ENCODE measurements at places on chromosomes 2 and 18.

DNA sequence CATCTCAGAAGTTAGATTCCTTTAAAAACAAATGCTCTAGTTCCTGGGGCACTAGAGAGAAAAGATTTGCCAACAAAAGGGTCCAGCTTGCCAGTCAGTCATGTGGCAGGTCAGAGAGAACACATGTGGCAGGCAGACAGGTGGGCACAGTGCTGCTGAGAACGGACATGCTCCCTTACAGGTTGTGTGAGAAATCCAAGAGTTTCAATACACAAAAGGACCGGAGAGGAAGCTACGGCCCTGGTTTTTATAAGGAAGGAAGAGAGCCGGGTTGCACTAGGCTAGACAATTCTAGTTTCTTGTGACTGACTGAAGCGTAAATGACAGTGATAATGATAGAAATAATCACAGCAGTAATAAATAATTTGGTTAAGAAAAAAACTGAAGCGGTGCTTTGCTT, 18.3 kb downstream of the CDC42EP3 start:
- no peak for DNase-seq

GRCh38 chr2:60347781-60348180, 205.7 kb downstream of the BCL11A start:
- DNase-seq, result no peak

- DNase-seq, result no peak
Measured at GRCh38 chr2:98012561-98012991, 16.8 kb upstream of the TMEM131 start.

DNA sequence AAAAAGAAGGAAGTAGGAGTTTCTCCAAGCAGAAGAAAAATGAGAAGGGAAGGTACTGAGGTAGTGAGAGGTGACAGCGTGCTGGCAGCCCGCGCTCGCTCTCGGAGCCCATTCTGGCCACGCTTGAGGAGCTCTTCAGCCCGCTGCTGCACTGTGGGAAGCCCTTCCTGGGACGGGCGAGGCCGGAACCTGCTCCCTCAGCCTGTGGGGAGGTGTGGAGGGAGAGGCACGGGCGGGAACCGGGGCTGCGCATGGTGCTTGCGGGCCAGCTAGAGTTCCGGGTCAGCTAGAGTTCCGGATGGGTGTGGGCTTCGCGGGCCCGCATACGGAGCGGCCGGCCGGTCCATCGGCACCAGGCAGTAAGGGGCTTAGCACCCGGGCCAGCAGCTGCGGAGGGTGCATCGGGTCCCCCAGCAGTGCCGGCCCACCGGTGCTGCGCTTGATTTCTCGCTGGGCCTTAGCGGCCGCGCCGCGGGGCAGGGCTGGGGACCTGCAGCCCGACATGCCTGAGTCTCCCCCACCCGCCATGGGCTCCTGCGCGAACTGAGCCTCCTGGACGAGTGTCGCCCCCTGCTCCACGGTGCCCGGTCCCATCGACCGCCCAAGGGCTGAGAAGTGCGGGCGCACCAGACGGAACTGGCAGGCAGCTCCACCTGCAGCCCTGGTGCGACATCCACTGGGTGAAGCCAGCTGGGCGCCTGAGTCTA, 11.1 kb upstream of the CYS1 start:
- DNase-seq, result no peak

GRCh38 chr2:222299906-222300725, 1.3 kb upstream of the PAX3 start:
- DNase-seq, result no peak

GRCh38 chr2:120559401-120559800, 176.3 kb upstream of the GLI2 start:
- no peak for DNase-seq

DNA sequence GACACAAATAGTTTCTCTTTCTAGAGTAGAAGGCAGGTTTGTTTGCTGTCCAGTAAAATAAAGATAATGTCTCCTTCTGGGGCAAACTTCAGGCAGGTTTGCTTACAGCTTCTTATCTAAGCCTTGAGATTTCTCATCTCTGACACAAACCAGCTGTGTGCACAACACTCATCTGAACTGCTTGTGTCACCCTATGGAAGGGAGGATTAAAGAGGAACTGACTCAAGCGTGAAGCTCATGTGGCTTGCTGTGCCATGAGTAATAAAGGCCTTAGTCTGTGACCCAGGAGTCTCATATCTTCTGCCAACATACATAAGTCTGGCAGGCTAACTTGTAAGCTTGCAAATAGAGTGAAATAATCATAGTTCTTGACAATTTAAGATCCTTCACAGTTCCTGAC, 24.2 kb upstream of the CPO start:
- no peak for DNase-seq

- DNase-seq, result no peak
Measured at GRCh38 chr2:100658017-100658416, 95.2 kb downstream of the PDCL3 start.

- DNase-seq, result no peak
Measured at GRCh38 chr18:47403949-47404348, 152.5 kb upstream of the SKOR2 start.

DNA sequence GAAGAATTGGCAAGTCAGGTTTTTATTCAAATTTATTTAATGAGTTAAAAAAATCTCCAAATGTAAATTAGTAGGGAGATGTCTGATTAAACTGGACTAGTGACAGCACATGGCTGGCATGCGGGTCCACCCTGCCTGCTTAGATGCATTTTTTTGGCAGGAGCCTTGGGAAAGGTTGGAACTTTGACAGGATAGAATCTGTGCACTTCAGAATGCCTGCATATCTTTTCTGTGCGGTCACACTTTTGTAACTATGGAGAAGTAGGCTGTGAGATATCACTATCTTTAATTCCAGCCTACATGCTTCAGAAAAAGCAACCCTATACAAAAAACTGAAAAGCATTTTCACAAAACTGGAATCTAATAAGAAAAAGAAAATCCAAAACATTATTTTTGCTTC, 317.8 kb downstream of the MBD2 start:
- DNase-seq, result no peak

GRCh38 chr2:229475778-229476177, 204.7 kb upstream of the PID1 start:
- DNase-seq, result no peak

DNA sequence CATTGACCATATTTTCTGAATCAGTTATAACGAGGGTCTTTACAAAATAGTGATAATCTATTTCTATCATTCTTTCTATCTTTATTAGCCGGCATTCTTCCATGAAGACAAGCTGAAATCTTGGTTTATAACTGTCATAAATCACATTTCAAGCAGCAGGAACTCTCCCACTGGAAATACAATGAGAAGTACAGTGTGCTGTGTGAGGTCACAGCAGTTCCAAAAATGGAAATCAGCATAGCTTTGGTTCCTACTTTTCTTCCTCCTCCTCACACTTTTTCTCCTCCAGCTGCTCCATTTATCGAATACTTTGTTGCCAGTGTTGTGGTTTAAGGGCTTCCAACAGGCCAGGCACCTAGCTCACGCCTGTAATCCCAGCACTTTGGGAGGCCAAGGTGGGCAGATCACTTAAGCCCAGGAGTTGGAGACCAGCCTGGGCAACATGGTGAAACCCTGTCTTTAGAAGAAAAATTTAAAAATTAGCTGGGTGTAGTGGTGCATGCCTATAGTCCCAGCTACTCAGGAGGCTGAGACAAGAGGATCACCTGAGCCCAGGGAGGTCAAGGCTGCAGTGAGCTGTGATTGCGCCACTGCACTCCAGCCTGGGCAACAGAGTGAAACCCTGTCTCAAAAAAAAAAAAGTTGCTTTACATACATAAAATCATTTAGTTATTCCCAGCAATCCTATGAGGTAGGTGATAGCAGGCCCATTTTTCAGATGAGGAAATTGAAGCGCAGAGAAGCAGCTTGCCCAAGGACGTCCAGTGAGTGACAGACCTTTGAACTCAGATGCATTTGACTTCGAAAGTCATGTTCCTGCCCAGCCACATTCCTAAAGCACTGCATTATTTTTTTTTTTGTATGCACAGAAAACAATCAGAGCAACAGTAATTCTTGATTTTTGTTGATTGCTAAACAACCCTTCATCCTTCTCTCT, 34.0 kb upstream of the GPR55 start:
- no peak for DNase-seq

GRCh38 chr2:71004857-71005256, 10.2 kb upstream of the TEX261 start:
- DNase-seq, result no peak

GRCh38 chr2:237806334-237806733, 7.8 kb downstream of the RBM44 start:
- no peak for DNase-seq

DNA sequence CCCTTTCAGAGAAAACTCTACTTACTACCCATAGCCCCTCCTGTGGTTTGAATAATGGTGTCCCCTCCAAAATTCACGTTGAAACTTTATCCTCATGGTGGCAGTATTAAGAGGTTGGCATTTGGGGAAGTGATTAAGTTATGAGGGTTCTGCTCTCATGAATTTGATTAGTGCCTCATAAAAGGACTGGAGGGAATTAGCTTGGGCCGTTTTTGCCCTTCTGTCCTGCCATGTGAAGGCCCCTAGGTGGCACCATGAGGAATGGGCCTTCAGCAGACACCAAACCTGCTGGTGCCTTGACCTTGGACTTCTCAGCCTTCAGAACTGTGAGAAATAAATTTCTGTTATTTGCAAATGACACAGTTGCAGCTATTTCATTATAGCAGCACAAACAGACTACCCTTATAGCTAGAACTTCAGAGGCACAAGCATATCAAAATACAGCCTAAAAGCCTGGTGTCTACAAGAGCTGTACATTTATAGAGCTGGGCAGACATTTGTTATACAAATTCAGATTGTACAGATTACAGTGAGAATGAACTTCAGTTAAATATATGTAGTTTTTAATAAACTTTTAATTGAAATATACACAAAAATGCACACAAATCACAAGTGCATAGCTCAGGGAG, 2.6 kb upstream of the PTPN2 start:
- DNase-seq, result peak; percentile 27

GRCh38 chr2:144358979-144359541, 160.9 kb downstream of the ZEB2 start:
- DNase-seq, result no peak

All from NCI-H526 (cell line).